ENCODE measurements at places on chromosomes 2 and 18. TPM values are rescaled to one million over a fixed set of nuclear protein-coding genes. Genes with fewer than 3 reads are reported as not detected.

TMEM17 gene
- 5.4 TPM for total RNA-seq

SH2D6 gene
- 0.45 TPM for total RNA-seq

KCNK3 gene
- total RNA-seq, result 1.2 TPM

AAK1 gene
- 39.4 TPM for total RNA-seq

PROKR1 gene
- total RNA-seq, result not detected

RNF103 gene
- 17.8 TPM for total RNA-seq

ZNF521 gene
- total RNA-seq, result not detected

CCDC85A gene
- 0.12 TPM for total RNA-seq

CYP26B1 gene
- total RNA-seq, result 0.94 TPM

SPP2 gene
- total RNA-seq, result not detected

SRD5A2 gene
- total RNA-seq, result 0.05 TPM

DTNA gene
- 6.3 TPM for total RNA-seq

GALR1 gene
- not detected for total RNA-seq

DNER gene
- total RNA-seq, result 111 TPM

RNF25 gene
- 33.5 TPM for total RNA-seq

NXPH2 gene
- 0.89 TPM for total RNA-seq

METTL4 gene
- total RNA-seq, result 15.1 TPM

ST8SIA5 gene
- total RNA-seq, result not detected

IL36A gene
- not detected for total RNA-seq

CNDP1 gene
- not detected for total RNA-seq

CCL20 gene
- 10.8 TPM for total RNA-seq

NTSR2 gene
- total RNA-seq, result not detected

LRATD1 gene
- 2.6 TPM for total RNA-seq

ELOA2 gene
- not detected for total RNA-seq

SH3BP4 gene
- total RNA-seq, result 28.2 TPM

COL4A4 gene
- 6.6 TPM for total RNA-seq

DYSF gene
- total RNA-seq, result 3.4 TPM

FAHD2A gene
- total RNA-seq, result 35.5 TPM

AKAIN1 gene
- total RNA-seq, result not detected

CHRNG gene
- total RNA-seq, result not detected

UGT1A4 gene
- not detected for total RNA-seq

LHCGR gene
- 0.40 TPM for total RNA-seq

POTEF gene
- total RNA-seq, result not detected

TRIM43 gene
- total RNA-seq, result not detected

ATIC gene
- total RNA-seq, result 64.4 TPM

FAM161A gene
- total RNA-seq, result 6.5 TPM

LYPD6 gene
- 5.6 TPM for total RNA-seq

MAT2A gene
- total RNA-seq, result 207 TPM

BOK gene
- total RNA-seq, result 8.9 TPM

LIMS4 gene
- not detected for total RNA-seq

SPHKAP gene
- not detected for total RNA-seq

RNF152 gene
- 1.5 TPM for total RNA-seq

IL36B gene
- total RNA-seq, result not detected

SERPINB4 gene
- not detected for total RNA-seq

ZNF397 gene
- 13.8 TPM for total RNA-seq

POTEC gene
- not detected for total RNA-seq

PTCD3 gene
- total RNA-seq, result 202 TPM

SERPINB5 gene
- 64.9 TPM for total RNA-seq

DSG2 gene
- total RNA-seq, result 33.9 TPM

SERPINB13 gene
- not detected for total RNA-seq

SPEG gene
- 0.29 TPM for total RNA-seq

RAB27B gene
- 28.5 TPM for total RNA-seq

NT5C1B gene
- total RNA-seq, result not detected

TNS1 gene
- not detected for total RNA-seq

CD8B2 gene
- total RNA-seq, result not detected

TBR1 gene
- total RNA-seq, result 0.05 TPM

ABCB11 gene
- not detected for total RNA-seq

CNDP2 gene
- total RNA-seq, result 105 TPM

Data from NCI-H460 (cell line).